GM12892 (cell line): ENCODE measurements at places on chromosomes 13 and 19.

GRCh38 chr19:54459282-54460229 lies 4.0 kb downstream of the LENG9 start:
- no peak for DNase-seq

DNA sequence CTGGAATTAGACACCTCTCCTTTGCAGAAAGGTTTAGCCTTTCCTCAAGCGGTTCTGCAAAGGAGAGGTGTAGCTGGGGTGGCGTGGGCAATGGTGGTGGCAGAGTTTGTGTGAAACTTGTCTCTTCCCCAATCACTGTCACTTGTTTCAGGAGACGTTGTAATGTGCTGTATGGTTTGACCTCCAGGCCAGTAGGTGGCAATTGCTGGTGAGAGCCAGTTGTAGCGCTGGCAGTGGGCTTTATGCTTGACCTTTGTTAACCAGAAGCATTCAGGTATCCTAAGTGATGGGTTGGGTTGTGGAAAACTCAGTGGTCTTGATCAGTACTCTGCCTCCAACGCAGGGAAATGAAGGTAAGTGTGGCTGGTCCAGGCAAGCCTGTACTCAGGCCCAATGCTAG lies 12.7 kb upstream of the LILRA5 start:
- no peak for DNase-seq

DNA sequence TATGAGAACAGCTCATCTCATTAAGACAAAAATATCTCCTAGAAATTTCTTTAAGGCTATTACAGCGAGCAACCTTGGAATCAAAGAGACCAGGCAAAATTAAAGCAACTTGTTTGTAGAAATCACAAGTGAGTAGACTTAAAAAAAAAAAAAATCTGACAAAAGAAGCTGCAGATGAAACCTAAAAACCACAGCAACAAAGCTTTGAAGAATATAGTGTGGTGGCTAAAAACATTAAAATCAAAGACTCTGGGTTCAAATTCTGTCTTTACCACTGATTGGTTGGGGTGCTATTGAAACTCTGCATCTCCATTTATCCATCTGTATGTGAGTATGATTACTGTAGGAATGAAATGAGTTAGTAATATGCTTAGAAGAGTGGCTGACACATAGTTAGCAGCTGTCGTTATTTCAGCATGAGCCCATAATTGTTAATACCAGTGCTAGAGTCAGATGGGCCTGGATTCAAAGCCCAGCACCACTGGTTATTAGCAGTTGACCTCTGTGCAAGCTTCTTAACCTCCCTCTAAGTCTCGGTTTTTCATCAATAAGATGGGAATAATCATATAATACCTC lies 157.6 kb downstream of the FOXO1 start:
- DNase-seq, result no peak

DNA sequence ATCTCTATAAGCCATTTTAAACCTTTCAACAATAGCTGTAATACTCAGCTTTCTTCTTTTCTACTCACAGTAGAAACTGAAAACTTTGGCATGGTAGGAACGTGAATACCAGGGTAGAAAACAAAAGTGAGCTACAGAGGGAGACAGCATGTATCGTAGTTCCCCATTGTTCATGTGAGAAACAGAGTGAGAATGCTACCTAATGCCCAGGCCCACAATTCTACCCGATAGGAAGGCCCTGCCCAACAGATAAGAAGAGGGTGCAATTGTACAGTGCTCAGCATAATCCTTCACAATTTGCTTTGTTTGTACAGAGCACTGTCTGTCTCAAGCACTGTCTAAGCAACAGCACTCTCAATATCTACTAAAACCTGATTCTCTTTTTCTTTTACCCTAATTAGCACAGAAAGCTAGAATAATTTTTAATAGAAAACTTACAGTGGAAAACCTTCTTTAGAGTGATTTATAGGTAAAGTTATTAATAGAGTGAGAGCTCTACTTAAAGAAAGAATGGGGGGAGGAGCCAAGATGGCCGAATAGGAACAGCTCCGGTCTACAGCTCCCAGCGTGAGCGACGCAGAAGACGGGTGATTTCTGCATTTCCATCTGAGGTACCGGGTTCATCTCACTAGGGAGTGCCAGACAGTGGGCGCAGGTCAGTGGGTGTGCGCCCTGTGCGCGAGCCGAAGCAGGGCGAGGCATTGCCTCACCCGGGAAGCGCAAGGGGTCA lies 322.3 kb downstream of the EFNB2 start:
- no peak for DNase-seq

DNA sequence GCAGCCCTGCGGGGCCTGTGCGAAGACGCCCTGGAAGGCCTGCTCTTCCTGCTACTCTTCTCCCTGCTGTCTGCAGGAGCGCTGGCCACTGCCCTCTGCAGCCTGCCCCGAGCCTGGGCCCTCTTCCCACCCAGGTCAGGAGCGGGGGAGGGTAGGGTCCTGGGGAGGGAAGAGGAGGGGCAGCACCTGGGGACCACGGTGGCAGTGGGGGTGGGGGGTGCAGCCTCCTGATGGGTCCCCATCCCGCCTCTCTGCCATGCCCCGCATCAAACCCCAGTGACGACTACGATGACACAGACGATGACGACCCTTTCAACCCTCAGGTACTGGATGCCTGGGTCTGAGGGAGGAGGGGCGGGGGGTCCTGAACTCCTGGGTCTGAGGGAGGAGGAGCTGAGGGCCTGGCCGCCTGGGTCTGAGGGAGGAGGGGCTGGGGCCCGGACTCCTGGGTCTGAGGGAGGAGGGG lies 13.4 kb upstream of the LENG8 start:
- DNase-seq, result no peak

GRCh38 chr13:65966991-65967451 lies 1263.1 kb downstream of the PCDH9 start:
- no peak for DNase-seq

- DNase-seq, result no peak
Measured at GRCh38 chr13:112066624-112067004, 335 bp upstream of the SOX1 start.

DNA sequence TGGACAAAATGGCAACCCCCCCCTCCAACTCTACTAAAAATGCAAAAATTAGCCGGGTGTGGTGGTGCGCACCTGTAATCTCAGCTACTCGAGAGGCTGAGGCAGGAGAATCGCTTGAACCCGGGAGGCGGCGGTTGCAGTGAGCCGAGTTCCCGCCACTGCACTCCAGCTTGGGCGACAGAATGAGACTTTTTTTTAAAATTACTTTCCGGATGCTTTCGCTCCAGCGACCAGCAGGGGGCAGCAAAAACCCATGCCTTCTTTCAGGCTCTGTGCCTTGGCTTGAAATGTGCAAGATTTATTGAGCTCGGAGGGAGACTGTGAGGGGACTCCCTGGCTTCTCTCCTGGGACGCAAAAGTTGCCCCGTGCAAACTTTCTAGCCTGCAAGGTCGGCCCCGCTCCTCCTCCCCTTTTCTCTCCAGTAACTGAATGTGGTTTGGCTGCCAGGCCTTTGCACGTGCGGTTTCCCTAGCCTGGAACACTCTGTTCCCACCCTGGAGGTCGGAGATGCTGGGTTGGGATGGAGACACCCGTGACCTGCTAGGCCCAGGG lies 61.4 kb upstream of the NFIC start:
- DNase-seq, result peak; percentile 63

DNA sequence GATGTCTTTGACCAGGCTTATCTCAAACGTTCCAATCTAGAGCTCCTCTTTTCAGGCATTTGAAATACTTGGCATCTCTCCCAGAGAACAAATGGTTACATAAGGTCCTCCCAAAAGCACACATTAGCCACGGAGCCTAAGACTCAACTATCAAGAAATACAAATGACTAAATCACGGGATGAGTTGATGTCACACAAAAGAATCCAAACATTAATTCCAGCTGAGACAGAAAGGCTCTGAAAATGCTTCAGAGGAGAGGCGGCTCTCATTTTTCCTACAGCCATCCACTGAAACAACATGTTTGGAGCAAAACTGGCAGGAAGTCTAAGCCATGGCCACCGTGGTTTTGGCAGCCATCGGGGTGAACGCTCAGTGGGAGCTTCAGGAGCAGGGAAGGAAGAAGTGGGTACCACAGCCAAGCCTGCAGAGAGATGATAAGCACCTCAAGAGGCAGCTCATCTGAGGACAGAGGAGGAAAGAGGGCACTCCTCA lies 122.5 kb downstream of the STK24 start:
- DNase-seq, result no peak

DNA sequence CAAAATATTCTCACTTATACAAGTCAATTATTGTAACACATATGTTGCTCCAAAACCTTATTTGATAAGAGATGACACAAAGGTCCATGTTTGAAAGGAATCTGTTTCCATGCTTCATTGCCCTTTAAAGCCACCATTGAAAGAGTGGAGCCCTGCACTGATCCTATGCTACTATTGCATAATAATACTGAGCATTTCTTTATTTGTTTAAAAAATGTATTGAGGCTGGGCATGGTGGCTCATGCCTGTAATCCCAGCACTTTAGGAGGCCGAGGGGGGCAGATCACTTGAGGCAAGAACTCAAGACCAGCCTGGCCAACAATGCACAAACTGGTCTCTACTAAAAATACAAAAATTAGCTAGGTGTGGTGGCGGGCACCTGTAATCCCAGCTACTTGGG lies 178.8 kb upstream of the STARD13 start:
- DNase-seq, result no peak

DNA sequence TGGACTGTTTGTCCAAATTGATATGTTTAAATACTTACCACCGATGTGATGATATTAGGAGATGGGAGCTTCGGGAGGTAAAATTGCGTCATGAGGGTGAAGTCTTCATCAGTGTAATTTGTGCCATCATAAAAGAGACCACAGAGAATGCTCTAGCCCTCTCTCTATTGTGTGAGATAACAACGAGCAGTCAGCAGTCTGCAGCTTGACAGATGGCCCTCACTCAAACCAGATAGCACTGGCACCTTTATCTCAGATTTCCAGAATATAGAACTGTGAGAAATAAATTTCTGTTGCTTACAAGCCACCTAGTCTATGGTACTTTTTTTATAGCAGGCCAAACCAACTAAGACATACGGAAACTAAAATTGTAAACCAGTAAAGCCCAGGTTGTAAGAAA lies 1718.9 kb upstream of the MIR17HG start:
- no peak for DNase-seq

- peak; percentile 86 for DNase-seq
Measured at GRCh38 chr19:39506944-39507714, 7.8 kb upstream of the SELENOV start.

GRCh38 chr19:31352782-31353651 lies 3.8 kb upstream of the TSHZ3 start:
- no peak for DNase-seq

- no peak for DNase-seq
Measured at GRCh38 chr13:60654415-60654814, 257.4 kb downstream of the TDRD3 start.

GRCh38 chr19:44627631-44628030 lies 14.3 kb downstream of the IGSF23 start:
- DNase-seq, result no peak

GRCh38 chr13:103134271-103134670 lies 68.1 kb upstream of the SLC10A2 start:
- no peak for DNase-seq

DNA sequence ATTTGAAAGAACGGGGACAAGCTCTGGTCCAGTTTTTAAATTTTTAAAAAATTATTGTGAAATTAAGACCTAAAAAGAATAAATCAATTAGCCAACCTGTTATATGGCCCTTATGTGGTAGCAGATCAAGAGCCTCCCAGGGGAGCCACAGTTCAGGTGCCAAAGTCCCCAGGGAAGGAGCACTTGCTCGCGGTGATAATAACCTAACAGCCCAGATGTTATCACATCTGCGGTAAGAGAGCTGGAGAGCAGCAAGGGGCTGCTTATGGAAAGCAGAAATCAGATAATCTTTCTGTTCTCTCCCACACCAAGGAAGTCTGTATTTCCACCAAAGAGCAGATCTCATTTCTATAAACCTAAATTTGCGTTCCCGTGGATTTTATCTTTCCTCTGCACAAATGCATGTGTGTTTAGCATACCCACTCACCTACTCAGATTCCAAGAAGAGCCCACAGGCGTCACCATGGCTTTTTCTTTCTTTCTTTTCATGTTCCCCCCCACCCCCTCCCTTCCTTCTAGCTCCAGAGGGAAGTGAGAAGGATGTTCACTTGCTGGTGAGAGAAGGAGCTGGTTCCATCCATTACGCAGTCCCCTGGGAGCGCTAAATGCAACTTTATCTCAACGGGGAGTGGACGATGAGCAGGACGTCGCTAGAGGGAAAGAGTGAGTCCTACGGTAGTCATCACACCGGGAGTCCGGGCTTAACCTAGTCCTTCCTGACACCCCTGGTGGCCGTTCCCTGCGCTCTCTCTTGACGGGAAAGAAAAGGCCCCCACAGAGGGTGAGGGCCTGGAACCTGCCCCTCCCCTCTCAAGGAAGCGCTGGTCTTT lies 1.6 kb upstream of the POU4F1 start:
- no peak for DNase-seq

DNA sequence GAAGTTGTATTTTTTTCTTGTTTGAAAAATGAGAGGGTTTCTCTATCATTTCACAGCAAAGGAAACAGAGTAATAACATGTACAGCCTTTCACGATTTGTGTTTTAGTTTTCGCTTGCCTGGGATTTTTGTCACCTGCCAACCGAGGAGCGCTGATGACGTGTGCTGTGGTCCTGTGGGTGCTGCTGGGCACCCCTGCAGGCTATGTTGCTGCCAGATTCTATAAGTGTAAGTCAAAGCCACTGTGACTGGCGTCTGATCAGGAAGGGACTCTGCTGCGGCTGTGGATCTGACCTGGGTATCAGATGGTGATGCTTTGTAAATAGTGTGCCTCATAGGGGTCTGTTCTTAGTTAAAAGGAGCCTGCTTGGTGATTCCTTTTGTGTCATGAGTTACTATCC lies 45.6 kb downstream of the TM9SF2 start:
- DNase-seq, result no peak

GRCh38 chr19:40143612-40144011 lies 47.6 kb upstream of the MAP3K10 start:
- no peak for DNase-seq

DNA sequence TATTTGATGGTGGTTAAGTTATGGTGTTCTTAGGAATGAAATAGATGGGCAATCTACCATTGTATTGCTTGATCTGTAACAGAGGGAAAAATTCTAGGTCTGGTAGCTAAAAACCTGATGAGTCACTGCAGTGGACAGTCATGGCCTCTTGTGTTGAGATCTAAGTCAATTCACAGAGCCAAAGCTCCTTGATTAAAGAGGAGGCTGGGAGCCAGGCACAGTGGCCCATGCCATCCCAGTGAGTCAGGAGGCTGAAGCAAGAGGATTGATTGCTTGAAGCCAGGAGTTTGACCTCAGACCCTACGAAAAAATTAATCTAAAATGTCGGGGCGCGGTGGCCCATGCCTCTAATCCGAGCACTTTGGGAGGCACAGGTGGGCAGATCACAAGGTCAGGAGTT lies 67.1 kb upstream of the KPNA3 start:
- DNase-seq, result no peak
